Naive thymus-derived CD8-positive, alpha-beta T cell (primary cell): ENCODE measurements at places on chromosomes 7 and 10.

DNA sequence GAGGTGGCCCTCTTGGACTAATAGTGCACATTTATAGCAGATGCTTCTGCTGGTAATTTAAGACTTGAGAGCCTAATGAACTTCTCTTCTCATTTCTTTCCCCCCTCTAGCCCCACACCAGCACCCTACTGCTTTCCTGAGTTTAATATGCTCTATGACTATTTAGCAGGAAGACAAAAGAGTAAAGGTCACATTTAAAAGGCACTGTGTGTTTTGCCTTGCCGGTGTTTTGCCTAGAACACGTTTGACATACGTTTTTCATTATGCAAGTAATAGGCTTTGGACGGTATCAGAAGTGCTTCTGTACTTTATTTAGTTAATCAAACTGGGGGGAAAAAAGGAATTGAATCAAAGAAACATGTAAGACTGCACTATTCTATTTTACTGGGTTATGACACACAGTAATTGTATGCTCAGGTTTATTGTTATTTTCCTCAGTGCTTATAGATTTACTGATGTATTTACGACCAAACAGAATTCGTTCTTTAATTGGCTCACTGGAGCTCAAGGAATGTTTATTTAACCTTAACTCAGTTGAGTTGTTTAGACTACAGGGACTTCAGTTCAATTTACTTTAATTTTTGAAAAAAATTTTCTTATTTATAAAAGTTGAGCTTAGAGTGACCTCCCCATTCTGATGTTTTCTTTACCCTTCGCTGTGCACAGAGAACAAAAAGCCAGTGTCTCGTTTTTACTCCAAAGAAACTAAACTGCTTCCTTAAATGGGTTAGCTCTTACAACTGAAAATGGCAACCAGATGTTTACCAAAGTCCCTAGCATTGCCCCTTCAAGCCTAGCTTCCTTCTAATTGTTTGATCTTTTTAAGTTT, 35.4 kb downstream of the CPED1 start:
- no peak for DNase-seq

- DNase-seq, result no peak
Observed at GRCh38 chr10:73791871-73792400, 6.5 kb downstream of the ZSWIM8 start.

- peak; percentile 71 for DNase-seq
Observed at GRCh38 chr7:127708788-127709187, 56.8 kb downstream of the SND1 start.

GRCh38 chr7:137925754-137926153, 76.1 kb downstream of the CREB3L2 start:
- no peak for DNase-seq

DNA sequence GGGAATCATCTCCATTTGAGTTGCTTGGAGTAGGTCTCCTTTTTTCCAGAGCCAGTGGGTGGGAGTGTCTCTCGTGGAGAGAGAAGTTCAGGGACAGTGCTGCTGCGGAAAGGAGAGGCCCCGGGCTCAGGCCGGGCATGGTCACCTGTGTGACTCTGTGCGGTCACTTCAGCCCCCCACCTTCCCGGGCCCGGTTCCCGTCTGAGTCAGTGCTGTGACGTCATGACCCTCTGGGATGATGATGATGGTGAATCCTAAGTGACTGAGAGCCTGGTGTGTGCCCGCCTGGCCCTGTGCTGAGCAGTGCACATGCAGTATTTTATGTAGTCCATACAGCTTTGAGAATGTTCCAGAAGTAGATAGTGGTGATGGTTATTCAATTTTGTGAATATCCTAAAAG, 32.6 kb upstream of the AP5Z1 start:
- DNase-seq, result no peak

GRCh38 chr7:80379034-80379982, 132.6 kb downstream of the GNAT3 start:
- no peak for DNase-seq

- no peak for DNase-seq
Observed at GRCh38 chr7:35565927-35566326, 129.0 kb downstream of the HERPUD2 start.

GRCh38 chr10:38093816-38094157, 350 bp upstream of the ZNF37A start:
- no peak for DNase-seq

DNA sequence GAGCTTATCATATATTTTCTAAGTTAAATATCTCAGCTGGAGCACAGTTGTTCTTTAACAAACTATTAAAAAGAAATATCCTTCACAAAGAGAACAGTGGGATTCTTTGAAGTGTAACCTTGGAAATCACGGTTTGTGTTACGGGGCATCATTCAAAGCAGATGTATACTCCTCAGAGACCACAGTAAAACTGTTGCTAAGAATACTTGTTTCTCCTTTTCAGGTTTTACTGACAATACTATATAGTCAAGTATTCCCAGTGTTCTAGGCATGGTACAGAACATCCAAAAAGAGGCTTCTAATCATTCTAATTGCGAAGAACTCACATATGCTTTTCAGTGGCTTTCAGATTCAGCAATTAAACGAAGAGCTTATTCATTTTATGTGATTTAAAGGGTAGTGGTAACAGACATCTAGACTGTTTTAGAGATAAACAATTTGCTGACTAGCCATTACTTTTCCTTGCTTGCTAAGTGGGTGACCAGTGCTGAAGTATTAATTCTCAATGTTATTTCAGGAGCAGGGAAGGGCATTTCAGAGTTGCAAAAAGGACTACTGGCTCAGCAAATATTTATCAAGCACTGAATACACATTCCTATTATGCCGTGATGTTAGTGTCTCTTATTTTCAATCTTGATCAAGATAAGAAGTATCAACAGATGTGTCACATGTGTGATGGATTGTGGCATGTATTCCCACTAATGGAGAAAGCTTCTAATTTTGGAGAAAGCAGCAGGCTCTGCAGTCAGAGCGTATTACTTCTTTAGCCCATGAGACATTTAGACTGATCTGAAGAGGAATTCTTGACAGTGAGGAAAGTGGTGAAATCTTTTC, 236.8 kb downstream of the RNLS start:
- no peak for DNase-seq

- DNase-seq, result peak; percentile 29
Observed at GRCh38 chr10:71697938-71698709, 21.5 kb downstream of the C10orf105 start.

DNA sequence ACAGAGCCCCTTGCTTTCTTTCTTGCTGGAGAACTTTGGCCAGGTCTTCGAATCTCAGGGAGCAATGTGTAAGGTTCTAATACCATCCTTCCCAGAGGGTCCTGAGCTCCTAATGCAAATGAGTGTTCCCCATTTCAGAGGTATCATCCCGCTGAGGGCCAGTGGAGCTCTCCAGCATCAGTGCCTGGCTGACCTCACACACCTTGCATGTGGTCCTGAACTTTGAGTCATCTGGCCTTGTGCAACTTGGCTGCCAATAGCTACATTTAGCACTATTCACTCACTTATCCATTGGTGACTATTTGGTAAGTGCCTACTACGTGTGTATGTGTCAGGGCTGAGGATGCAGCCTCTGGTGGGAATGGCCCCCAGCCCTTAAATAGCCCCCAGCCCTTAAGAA, 48.4 kb upstream of the HABP2 start:
- DNase-seq, result no peak

GRCh38 chr10:44879531-44879899, 31.6 kb upstream of the TMEM72 start:
- DNase-seq, result no peak

DNA sequence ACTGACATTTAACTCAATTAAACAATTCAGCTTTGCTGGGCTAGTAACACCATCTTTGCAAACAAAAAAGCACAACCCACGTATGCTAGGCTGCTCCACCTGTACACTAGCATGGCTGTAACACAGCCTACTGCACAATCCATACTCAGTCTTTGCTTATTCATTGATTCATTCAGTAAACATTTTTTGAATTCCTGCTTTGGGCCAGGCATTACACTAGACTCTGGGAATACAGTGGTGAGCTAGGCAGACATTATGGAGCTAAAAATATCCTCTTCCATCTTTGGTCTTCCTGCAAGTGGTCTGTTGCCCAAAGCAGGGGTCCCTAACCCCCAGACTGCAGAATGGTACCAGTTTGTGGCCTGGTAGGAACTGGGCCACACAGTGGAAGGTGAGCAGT, 9.9 kb downstream of the CNNM1 start:
- no peak for DNase-seq

- DNase-seq, result no peak
Observed at GRCh38 chr10:12670004-12670403, 320.7 kb downstream of the CAMK1D start.

GRCh38 chr10:68537796-68538195, 10.5 kb upstream of the SLC25A16 start:
- DNase-seq, result no peak

DNA sequence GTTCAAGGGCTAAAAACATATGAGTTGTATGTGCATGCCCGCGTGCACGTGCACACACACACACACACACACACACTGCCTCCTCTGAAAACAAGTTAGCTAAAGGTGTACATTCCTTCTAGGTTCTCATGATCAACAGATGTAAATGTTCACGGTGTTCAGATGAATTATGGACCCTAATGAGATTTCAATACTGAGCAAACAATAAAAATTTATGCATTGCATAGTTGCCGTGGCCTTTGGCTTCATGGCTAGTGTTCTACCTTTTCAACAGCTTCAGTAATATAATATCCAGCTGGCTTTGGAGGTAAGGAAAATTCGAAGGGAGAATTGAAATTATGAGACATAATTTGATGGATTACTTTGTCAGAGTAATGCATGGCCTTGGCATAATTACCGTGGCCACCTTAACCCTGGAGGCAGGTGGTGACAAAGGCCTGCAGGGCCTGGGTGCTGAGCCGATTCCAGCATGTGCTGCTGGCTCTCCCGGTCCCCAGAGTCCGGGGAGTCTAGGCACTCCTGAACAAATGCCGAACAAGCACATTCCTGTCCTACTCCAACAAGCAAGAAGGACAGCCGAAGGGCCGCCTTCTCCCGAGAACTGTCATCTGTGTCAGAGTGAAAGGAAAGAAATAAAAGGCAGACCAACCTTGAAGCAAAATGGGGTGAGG, 166.6 kb upstream of the TCF7L2 start:
- DNase-seq, result no peak

DNA sequence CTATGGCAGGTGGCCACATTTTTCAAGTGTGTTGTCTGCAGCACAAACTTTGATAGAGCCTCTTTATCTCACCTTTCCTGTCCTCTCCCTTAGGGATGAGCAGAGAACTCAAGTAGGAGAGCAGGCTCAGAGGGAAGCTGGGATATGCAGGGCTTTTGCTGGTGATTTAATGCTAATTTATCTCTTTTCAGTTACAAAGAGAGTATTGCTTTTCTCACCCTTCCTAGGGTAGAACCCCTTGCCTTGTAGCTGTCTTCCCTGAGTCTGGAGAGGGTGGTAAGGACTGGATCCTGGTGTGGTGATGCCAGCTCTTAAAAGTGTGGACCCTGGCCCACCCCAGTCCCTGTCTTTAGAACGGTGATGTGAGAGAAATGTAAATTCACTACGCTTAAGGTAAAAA, 1061.4 kb downstream of the TYW1 start:
- no peak for DNase-seq

DNA sequence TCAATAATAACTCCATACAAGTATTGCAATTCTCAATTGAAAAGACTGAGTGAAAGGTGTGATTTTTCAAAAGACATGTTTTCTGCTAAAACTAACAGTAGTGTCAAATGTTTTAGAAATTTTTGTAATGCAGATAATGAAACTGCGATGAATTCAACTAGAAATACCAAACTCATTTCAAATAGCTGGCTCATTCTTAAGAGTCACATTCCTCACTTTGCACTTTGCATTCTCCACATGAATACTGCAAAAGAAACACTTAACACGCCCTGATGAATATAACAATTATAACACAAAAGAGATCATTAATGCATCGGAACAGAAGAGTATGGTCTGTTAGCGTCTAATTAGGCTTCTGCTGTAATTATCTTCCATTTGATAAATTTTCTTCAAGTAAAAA, 15.5 kb upstream of the TSPAN12 start:
- no peak for DNase-seq

DNA sequence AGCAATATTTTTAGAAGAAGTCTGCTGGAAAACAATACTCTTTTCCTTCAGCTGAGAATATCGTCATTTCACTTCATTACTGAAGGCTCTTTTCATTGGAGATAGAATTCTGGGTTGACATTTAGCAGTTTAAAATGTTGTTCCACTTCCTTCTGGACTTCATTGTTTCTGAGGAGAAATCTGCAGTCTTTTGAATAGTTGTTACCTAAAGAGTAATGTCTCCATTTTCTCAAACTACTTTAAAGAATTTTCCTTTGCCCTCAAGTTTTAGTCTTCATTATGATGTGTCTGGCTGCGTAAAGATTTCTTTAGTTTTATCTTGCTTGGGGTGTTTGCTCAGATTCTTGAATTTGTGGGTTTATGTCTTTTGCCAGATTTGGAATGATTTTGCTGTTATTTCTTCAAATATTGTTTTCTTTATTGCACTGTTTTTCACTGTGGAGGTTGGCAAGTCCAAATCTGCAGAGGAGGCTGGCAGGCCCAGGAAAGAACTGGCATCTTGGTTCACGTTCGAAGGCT, 136.3 kb downstream of the DNAJB6 start:
- no peak for DNase-seq

DNA sequence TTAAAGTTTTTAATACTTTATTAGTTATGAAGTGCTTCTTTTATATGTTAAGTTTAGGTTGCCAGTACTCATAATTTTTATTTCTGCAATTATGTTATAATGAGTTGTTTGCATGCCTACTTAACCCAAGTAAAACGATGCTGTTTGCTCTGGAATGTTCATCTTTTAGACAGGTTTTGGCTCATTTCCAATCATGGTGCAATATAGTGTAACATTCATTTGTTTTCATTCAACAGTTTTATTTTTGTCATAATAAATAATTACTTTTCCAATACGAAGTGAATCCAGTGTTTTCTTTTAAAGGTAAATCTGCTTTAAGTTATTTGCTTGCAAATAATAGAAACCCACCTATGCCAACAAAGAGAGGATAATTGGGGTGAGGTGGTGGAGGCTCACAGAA, 22.1 kb downstream of the ARL5B start:
- DNase-seq, result no peak

- no peak for DNase-seq
Observed at GRCh38 chr10:60041489-60042133, 135.3 kb upstream of the CCDC6 start.

DNA sequence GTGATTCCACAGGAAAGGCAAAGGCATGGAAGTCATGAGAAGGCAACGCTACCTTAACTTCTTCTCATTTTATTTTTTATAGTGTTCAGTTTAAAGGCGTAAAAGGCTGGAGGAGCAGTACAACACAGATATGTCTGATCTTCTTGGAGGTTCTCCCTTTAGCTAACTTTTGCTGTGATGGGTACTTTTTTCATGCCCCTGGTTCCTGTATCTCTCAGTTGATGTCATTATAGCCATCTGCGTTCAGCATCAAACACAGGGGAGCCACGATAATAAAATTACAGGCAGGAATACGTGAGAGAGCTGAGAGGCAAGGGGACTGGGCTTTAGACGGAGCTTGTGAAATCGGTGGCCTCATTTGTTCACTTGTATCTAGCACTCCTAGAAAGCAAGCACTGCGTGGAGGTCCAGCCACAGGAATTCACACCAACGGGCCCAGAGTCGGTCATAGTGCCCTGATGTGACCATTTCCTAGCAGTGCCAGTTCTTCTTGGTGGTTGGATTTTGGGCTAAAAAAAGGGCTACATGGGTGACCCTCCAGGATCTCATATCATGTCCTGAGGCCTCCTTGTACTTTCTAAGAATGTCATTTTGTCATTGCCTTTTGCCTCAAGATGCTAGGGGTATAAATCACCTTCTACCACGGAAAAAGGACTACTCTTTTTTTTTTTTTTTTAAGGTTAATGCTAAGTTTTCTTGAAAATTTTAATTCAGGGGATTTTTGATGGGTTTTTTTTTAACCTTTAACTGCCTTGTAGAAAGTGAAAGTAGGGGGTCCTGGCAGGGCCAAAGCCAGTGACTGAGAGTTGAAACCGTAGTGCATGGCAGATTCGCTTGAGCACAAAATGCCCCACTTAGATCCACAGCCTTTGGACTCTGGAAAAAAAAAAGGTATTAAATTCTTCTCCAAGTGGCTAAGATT, 191.5 kb downstream of the CELF2 start:
- DNase-seq, result no peak
